ENCODE measurements at places on chromosomes 3 and 15. TPM values are rescaled to one million over a fixed set of nuclear protein-coding genes. Genes with fewer than 3 reads are reported as not detected.

The CHRNA7 gene
- total RNA-seq, result 3.2 TPM

The DVL3 gene
- 27.0 TPM for total RNA-seq

The SOX2 gene
- 0.50 TPM for total RNA-seq

The GOLGA8Q gene
- 0.09 TPM for total RNA-seq

The GJD2 gene
- total RNA-seq, result not detected

The ACP3 gene
- not detected for total RNA-seq

The FBXO40 gene
- not detected for total RNA-seq

The SH2D7 gene
- not detected for total RNA-seq

The CD200R1 gene
- 0.07 TPM for total RNA-seq

The NSUN3 gene
- 6.5 TPM for total RNA-seq

Measured in A549 treated with dexamethasone at 1 μM for 4 hours (cell line).